Hindlimb muscle (tissue), 1 donor: ENCODE measurements at places on chromosomes 13 and 19.
A peak's percentile ranks its signal among the peaks of the same experiment; 100 is the strongest.

- DNase-seq = peak; percentile 88
Observed at GRCh38 chr19:46296722-46297461, at the start of gene HIF3A. Gene HIF3A (plus strand): TSS chr19:46297042. CDS start chr19:46297077, 35 bp downstream.

- DNase-seq = no peak
Observed at GRCh38 chr13:97327506-97328221, 105.5 kb downstream of the MBNL2 start.

DNA sequence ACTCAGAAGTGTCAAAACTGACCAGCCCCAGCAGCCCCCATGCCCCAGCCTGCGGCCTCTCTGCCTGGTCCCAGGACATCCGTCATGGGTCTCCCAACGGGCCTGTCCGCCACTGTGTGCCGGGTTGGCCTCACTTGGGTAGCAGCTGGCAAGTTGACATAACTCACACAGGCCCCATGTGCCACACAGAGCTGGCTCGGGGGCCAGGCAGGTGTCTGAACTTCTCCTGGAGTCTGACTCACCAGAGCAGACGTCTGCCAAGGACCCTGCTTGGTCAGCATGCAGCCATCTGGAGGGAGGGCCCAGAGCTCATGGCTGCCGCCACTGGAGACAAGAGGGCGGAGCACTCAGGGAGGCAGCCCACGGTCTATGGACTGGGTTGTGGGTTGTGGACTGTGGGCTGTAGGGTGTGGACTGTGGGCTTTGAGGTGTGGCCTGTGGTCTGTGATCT is 32.0 kb upstream of the TMEM255B start:
- DNase-seq = no peak

GRCh38 chr19:50204811-50205675 is 1.6 kb downstream of the MYH14 start:
- DNase-seq = no peak

- DNase-seq = no peak
Observed at GRCh38 chr13:44104969-44105368, 225.3 kb downstream of the LACC1 start.
